ENCODE measurements at places on chromosomes 11 and 22.
A peak's percentile ranks its signal among the peaks of the same experiment; 100 is the strongest.

GRCh38 chr11:16809886-16810668 lies 71.6 kb downstream of the C11orf58 start:
- DNase-seq, result no peak

GRCh38 chr11:19450282-19450681 lies 209.5 kb upstream of the E2F8 start:
- DNase-seq, result no peak

GRCh38 chr11:112279901-112280267 lies 19.2 kb upstream of the PLET1 start:
- DNase-seq, result peak; percentile 76

DNA sequence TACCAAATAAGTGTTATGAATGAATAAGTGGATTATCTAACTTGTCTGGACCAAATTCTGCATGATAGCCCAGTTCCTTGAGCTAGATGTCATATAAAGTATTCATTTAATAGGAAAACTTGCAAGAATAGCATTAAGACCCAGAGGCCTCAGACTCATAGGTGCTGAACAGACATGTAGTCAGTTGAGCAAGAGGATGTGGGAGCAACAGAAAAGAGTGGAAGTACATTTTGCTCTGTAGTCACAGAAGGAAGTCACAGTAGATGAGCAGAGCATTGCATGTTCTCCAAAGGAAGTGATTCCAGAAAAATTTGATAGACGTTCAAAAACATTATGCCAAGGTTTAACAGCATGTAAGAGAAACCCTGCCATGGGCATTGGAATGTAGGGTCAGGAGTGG lies 9.5 kb downstream of the HOATZ start:
- no peak for DNase-seq

DNA sequence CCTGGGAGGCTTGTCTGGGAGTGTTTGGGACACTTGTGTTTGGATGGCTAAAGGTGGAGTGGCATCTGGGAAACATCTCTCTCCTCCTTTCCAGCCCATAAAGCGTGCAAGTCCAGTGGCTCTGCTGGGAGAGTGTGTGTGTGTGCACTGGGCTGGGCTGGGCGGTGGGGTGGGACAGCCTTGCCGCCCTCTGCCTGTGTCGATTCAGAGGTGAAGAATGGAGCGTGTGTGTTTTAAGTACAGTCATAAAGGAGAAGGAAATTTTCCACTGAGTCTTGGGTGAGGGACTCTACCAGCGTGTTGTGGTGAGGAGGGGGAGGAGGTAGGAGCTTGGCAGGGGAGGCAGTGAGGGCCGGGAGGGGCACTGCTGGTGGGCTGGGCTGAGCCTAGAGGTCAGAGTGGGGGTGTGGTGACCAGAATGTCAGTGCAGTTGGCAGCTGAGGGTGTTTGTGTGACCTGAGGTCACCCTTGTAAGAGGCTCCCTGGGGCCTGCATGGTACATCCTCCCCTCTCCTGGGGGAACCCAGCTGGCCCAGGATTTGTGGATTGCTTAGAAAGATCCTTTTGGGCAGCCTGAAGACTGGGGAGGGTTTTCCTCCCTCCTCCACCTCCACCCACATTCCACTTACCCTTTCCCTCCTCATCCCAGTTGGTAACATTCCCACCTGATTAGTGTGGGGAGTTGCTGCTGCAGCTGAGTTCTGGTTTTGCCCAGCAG lies 1.7 kb downstream of the TIMP3 start:
- no peak for DNase-seq

- DNase-seq, result peak; percentile 76
These were observed 9.4 kb upstream of the SAMM50 start for GRCh38 chr22:43945632-43946383.

- DNase-seq, result no peak
These were observed 60.1 kb upstream of the ZC3H12C start for GRCh38 chr11:110032957-110033570.

DNA sequence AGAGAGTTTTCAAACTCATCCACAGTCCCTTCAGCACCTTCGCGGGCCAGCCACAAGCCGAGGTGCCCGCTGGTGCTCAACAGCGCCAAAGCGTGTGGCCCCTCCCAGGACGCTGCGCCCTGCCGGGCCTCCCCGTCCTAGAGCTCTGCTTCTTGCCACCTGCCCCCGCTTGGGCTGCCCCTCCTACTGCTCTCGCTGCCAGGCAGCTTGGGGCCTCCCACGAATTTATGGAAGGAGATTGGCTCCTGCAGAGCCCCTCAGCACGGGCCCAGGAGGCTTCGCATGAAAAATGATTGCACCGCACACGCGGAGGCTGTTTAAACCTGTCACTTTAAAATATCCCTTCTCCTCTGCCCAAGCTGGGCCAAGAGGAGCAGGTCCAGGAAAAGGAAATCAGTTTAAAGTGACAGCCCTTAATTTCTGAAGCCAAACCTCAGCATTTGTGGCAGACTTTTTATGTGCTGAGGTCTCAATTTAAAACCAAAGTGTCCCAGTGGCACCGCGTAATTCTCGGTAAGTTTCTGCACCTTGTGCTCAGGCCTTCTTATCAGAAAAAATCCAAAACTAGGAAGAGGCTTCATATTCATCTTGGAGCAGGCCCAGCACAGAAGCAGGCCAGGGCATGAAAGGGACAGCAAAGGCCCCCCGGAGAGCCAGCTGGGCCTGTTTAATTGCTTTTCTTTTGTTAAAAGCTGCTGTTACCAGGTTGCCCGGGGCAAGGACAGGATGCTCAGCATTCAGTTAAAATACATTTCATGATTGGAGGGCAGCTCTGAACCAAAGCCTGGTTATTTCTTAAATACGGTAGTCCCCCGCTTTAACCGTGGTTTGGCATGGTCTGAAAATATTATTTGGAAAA lies 303.6 kb downstream of the OPCML start:
- DNase-seq, result no peak

- DNase-seq, result no peak
These were observed 1.9 kb upstream of the NDUFC2 start for GRCh38 chr11:78081583-78081982.

- no peak for DNase-seq
These were observed 15.9 kb downstream of the TSPAN18 start for GRCh38 chr11:44742508-44743246.
